ENCODE measurements at places on chromosomes 12 and 14.

GRCh38 chr12:108618079-108618952, 15.4 kb downstream of the SELPLG start:
- H3K4me1 ChIP-seq = no peaks in the 10 kb centered on the region
- peak; percentile 75 for DNase-seq
- no peak overlapping the region for H3K27ac ChIP-seq
- no peak overlapping the region for H3K4me3 ChIP-seq
- H3K36me3 ChIP-seq = no peaks in the 10 kb centered on the region

- H3K27me3 ChIP-seq = no peaks in the 10 kb centered on the region
- no peak for DNase-seq
- H3K36me3 ChIP-seq = no peaks in the 10 kb centered on the region
- H3K4me1 ChIP-seq = no peaks in the 10 kb centered on the region
- no peak overlapping the region for H3K27ac ChIP-seq
These were observed 3.4 kb downstream of the PTCSC3 start for GRCh38 chr14:36173161-36173560.

GRCh38 chr12:109553483-109553882, 19.8 kb downstream of the MMAB start:
- peaks cover 31% of the 10 kb centered on the region for H3K36me3 ChIP-seq
- no peak for DNase-seq
- H3K27ac ChIP-seq = no peak overlapping the region

DNA sequence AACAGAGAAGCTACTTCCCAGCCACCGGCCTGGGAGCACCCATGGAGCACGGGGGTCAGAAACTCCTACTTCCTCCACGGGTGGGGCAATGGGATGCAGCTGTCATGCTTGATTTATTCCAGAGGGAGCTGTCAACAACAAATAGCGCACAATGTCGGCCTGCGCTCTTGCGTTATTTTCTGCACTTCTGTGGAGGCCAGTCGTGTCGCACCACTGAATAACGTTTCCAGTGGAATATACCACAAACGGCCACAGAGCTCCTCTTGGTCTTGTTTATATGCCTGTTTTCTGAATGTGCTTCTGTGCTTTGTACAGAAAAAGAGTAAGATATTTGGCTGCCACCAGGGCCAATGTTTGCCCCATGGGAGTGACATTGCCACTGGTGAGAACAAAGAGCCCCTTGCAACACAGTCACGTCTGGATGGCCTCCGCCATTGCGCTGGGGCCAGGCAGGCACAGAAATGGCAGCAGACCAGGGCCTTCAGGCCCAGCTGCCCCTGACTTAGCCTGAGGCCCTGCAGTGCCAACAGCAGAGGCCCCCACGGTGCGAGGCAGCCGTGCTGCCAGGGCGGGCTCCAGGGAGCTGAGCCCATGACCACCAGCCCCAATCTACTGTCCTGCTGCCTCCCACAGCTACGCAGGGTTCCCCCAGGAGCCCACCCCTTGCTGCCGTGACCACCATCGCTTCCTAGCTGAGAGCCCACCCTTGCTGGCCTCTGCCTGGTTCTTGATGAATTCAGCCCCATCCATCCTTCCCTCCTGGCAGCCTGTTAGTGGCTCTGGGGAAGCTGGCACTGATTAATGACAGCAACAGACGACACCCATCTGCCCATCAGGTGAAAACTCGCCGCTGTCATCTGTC, 28.9 kb upstream of the TMEM179 start:
- no peaks in the 10 kb centered on the region for H3K27me3 ChIP-seq
- H3K4me1 ChIP-seq = no peaks in the 10 kb centered on the region
- DNase-seq = no peak
- no peak overlapping the region for H3K4me3 ChIP-seq
- peak overlapping the region; percentile 71 for H3K27ac ChIP-seq

DNA sequence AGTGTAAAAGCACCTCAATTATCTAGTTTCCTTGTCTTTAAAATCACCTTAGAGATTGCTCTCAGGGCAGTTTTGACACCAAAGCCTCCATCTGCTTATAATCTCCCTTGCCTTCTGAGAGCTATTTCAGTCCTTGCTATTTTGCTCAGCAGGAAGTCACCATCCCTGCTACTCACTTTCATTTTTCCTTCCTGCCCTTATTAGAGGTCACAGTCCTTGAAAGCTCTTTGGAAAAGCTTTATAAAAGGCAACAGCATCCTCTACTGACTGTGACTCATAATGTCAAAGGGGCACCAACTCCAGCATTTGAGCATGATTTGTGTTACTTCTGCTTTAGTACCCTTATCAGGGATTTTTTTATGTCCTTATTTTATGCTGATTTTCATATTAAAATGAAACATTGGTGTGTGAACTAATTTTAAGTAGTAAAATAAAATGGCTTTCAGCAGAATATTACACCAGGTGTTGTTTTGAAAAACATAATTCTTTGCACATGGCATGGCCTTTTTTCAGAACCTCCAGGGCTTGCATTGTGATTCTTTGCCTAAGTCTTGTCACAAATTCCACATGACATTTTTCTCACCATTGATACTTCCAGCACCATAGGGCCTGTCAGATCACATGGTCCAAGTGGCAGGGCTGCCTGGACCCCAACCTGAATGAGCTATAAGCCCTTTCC, 213.0 kb downstream of the ADAMTS20 start:
- H3K4me3 ChIP-seq = no peak overlapping the region
- H3K4me1 ChIP-seq = no peaks in the 10 kb centered on the region
- H3K27ac ChIP-seq = no peak overlapping the region
- peak; percentile 7 for DNase-seq
- no peaks in the 10 kb centered on the region for H3K36me3 ChIP-seq
- H3K27me3 ChIP-seq = no peaks in the 10 kb centered on the region

DNA sequence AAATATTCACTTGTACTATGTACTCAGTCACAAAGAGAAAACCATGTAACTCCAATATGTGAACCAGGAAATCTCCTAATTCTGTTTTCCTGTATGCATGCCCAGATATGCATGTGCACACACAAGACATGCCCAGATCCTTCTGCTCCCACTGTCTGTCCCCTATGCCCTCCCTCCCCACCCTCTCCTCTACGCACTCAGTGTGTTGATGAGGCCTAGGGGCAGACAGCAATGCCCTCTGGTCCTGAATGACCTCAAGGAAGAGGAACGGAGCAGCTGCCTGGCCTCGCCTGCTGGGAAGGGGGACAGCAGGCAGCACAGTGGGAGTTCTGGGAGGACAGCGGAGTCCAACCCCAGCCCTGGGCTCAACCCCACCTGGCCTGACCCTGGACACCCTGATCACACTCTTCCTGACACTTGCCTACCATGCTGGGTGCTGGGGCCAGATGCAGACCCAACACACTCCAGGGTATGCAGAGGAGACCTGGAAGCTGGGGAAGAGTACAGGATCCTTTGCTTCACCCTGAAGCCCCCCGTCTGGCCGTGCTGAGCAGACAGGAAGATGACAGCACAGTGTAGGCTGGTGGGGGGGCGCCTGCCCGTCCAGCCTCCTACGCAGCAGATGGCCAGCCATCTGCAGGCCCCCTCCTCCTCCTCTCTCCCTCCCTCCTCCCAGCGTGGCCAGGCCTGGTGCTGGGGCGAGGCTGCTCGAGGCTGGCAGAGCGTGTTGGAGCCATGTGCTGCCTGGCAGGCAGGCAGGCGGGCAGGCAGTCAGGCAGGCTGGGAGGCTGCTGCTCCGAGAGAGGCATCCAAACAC, 106.6 kb upstream of the NCOR2 start:
- H3K27ac ChIP-seq = peak overlapping the region; percentile 50
- no peaks in the 10 kb centered on the region for H3K36me3 ChIP-seq
- H3K4me1 ChIP-seq = peaks cover 45% of the 10 kb centered on the region

DNA sequence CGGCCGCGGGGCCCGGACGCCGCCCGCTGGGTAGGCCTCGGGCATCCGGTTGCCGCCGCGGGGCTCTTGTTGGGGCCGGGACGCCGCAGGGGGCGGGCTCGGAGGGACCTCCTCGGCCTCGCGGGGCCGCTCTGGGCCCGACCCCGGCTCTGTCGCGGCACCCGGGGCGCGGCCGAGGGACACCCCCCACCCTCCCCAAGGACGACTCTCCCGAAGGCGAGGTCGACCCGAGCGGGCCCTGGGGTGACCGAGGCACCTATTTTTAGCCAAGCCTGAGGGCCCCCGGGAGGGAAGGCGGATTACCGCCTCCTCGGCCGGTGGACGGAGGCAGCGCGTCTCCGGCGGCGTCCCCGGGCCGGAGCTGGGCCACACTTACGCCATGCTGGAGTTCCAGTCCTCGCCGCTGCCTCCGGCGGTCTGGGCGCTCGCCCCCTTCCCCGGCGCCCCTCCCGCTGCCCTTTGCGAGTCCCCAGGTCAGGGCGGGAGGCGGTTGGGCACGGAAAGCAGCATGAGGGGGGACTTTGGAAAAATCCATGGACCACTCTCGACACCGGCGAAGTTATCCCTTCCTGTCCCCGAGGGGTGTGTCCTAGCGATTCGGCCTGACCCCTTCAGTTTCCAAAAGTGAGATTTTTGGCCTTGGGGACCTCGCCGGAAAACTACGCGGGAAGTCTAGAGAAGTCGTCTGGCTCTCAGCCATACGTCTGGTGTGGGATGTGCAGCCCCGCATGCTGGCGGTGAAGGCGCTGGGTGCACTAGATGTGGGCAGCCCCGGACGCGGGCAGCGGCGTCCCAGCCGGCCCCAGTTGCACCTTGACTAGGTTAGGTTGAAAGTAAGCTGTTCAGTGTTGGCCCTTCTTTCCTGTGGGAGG, 699 bp downstream of the KTN1 start:
- peak overlapping the region; percentile 94 for H3K4me3 ChIP-seq
- H3K4me1 ChIP-seq = peaks cover 22% of the 10 kb centered on the region
- DNase-seq = no peak
- no peaks in the 10 kb centered on the region for H3K27me3 ChIP-seq

DNA sequence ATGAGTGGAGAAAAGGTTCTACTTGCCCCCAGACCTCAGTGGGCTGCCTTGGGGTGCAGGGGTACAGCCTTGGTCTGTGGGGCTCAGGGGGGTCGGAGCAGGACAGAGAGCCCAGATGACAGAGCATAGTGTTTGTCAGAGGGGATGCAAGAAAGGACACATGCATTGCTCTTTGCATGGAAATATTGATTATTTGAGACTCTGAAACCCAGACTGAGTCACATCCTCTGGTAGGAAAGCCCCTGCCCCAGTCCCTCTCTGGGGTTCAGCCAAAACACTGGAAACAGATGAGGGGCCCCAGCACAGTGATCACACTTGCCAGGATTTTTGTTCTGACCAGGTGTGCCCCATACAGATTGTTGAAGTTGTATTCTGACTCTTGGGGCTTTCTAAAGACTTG, 1094.4 kb downstream of the BCL11B start:
- no peak overlapping the region for H3K27ac ChIP-seq
- H3K4me3 ChIP-seq = no peak overlapping the region
- H3K27me3 ChIP-seq = no peaks in the 10 kb centered on the region
- no peaks in the 10 kb centered on the region for H3K36me3 ChIP-seq
- no peak for DNase-seq

DNA sequence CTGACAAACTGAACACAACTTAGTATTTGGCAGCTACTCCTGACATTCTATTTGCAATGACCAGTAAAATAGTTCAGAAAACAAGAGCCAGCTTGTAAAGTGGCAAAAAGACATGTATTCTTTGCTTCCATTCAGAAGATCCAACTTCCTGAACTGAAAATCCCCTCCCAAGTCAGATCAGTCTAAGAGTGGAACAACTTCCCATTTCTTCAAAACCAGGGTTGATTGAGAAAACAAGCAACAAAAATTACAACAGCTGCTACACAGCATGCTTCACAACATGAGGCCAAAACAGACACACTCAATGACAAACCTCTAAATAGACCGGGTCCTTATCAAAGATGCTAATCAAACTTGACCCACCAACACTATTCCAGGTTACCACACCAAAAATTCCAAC, 40.3 kb downstream of the CIT start:
- H3K4me1 ChIP-seq = no peaks in the 10 kb centered on the region
- no peak for DNase-seq
- H3K27me3 ChIP-seq = no peaks in the 10 kb centered on the region
- H3K36me3 ChIP-seq = no peaks in the 10 kb centered on the region
- H3K4me3 ChIP-seq = no peak overlapping the region

DNA sequence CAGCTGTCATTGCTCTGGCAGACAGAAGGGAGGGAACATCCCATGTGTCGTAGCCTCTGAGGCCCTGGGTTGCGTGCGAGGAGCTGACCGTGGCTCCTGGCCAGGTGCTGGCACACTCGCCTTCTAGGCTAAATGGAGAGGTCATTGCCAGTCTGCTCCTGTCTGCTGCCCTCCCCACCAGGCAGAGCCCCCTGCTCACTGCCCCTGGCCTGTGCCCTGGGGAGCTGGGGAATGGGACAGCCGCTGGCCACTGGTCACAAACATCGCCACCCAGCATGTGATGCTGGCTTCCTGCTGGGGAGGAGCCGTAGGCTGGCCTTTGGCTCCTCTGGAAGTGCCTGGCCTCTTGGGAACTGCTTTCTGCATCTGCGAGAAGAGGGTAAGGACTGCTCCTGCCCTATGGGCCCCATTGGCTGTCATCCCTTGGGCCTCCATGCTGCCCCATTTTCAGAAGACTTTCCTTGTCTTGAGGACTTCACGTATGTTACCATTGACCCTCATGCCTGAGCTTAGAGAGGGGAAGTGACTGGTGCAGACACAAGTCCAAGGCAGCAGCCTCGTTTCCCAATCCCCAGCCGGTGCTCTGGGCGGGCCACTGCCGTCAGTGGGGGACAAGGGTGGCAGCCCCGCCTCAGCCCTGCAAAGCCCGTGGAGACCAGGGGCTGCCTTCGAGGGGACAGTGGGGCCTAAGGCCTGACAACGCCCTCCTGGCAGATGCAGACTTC, 2.0 kb upstream of the TNFAIP2 start:
- peaks cover 3% of the 10 kb centered on the region for H3K27me3 ChIP-seq
- H3K36me3 ChIP-seq = no peaks in the 10 kb centered on the region
- DNase-seq = peak; percentile 49
- H3K27ac ChIP-seq = peak overlapping the region; percentile 61
- peak overlapping the region; percentile 74 for H3K4me3 ChIP-seq

DNA sequence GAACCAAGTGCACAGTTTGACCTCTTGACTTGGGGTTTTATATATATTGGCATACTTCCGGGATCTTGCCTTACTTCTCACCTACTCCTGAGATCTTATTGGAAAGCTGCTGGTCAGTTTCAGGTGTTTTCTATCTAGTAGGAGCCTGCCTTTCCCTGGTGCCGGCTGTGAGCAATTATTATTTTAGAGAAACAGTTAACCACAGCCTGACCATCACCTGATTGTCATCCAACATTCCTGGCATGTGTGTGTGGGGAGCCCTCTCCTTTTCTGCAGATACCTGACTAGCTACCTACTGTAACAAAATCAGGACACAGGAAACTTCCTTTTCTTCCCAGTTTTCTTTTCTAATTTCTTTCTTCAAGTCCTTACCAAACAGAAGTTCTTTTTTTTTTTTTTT, 220.4 kb downstream of the ATP23 start:
- H3K27ac ChIP-seq = no peak overlapping the region
- H3K4me1 ChIP-seq = no peaks in the 10 kb centered on the region
- no peak for DNase-seq

GRCh38 chr12:2395354-2395977, 342.7 kb downstream of the CACNA1C start:
- H3K36me3 ChIP-seq = no peaks in the 10 kb centered on the region
- H3K27me3 ChIP-seq = no peaks in the 10 kb centered on the region
- H3K4me1 ChIP-seq = no peaks in the 10 kb centered on the region
- H3K4me3 ChIP-seq = no peak overlapping the region

- no peaks in the 10 kb centered on the region for H3K4me1 ChIP-seq
- H3K4me3 ChIP-seq = no peak overlapping the region
- H3K36me3 ChIP-seq = no peaks in the 10 kb centered on the region
- H3K27ac ChIP-seq = no peak overlapping the region
These were observed 62.1 kb upstream of the SLC38A4 start for GRCh38 chr12:46887870-46888269.

GRCh38 chr14:52951681-52952554, 1.1 kb upstream of the FERMT2 start:
- H3K36me3 ChIP-seq = no peaks in the 10 kb centered on the region
- peak overlapping the region; percentile 64 for H3K4me3 ChIP-seq
- DNase-seq = no peak
- peaks cover 13% of the 10 kb centered on the region for H3K4me1 ChIP-seq

- no peaks in the 10 kb centered on the region for H3K27me3 ChIP-seq
- H3K27ac ChIP-seq = no peak overlapping the region
- DNase-seq = no peak
- H3K4me1 ChIP-seq = no peaks in the 10 kb centered on the region
These were observed 12.3 kb downstream of the KRT80 start for GRCh38 chr12:52179396-52179973.
